ENCODE measurements at places on chromosomes 6 and 20. TPM values are rescaled to one million over a fixed set of nuclear protein-coding genes. Genes with fewer than 3 reads are reported as not detected.

Gene SNAI1
- not detected for total RNA-seq

Gene MATN4
- total RNA-seq, result not detected

Gene PRND
- total RNA-seq, result not detected

Gene EYS
- not detected for total RNA-seq
